ENCODE measurements at places on chromosomes 12 and 14. TPM values are rescaled to one million over a fixed set of nuclear protein-coding genes. Genes with fewer than 3 reads are reported as not detected.

Gene PKP2
- total RNA-seq = 3.0 TPM

Gene DCAF5
- total RNA-seq = 54.5 TPM

Gene GPX2
- total RNA-seq = not detected

Gene C3AR1
- total RNA-seq = 62.1 TPM

Gene SYCP3
- 0.71 TPM for total RNA-seq

Gene PLEKHH1
- 4.6 TPM for total RNA-seq

Gene SOX5
- total RNA-seq = 14.0 TPM

Gene KRT71
- not detected for total RNA-seq

Gene NPFF
- not detected for total RNA-seq

Gene MEG3
- 16.6 TPM for total RNA-seq

Gene ARG2
- 0.77 TPM for total RNA-seq

Gene SRRM4
- total RNA-seq = not detected

Gene MFAP5
- total RNA-seq = 50.2 TPM

Gene C12orf56
- not detected for total RNA-seq

Gene CIT
- 18.0 TPM for total RNA-seq

Gene GDF3
- total RNA-seq = 0.30 TPM

Gene GLT1D1
- 5.3 TPM for total RNA-seq

Measured in lower lobe of right lung (tissue), 2 donors.